ENCODE measurements at places on chromosomes 11 and 22.

- DNase-seq, result no peak
Measured at GRCh38 chr11:33907421-33907820, 15.5 kb upstream of the LMO2 start.

- DNase-seq, result no peak
Measured at GRCh38 chr22:29617922-29618629, 14.6 kb downstream of the NF2 start.

GRCh38 chr11:130655300-130655699 lies 206.9 kb downstream of the ADAMTS15 start:
- no peak for DNase-seq

- no peak for DNase-seq
Measured at GRCh38 chr11:85855341-85855656, at the start of gene CCDC83. Gene CCDC83, plus strand, starts transcription at chr11:85855383. Its CDS starts 9,741 bp downstream, at chr11:85865124.

DNA sequence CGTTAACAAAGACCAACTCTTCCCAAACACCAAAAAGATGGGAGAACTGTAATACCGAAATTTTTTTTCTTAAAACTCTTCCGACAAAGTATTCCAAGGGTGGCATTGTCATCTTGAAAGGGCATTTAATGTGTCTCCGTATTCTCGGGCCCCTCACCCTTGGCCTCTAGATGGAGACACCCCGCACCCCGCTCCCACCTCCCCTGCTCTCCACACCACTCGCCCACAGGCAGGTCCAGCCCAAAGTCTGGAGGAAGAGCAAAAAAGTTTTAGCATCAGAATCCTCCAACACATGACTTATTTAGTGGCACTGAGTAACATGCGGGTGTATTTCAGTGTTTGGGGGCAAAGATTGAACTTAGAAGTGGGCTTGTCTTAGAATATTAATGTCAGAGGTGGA lies 20.7 kb downstream of the SPATA19 start:
- no peak for DNase-seq

GRCh38 chr11:113255096-113255495 lies 59.3 kb upstream of the TTC12 start:
- no peak for DNase-seq

DNA sequence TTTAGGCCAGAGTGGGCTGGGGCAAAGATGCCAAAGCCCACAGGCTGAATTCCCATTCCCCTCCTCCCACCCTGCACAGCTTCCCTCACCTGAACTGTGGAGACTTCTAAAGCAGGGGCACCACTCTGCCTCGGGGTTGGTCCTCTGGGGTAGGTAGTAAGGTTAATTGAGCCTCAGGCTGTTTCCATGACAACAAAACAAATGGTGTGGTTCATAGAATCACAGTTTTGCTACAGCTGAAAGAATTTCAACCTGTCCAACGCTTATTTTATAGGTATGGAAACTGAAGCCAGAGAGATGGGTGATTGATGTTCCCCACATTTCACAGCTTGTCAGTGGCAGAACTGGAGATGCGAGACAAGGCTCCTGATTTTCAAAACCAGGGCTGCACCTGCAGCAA lies 109.5 kb downstream of the SNX19 start:
- DNase-seq, result no peak

DNA sequence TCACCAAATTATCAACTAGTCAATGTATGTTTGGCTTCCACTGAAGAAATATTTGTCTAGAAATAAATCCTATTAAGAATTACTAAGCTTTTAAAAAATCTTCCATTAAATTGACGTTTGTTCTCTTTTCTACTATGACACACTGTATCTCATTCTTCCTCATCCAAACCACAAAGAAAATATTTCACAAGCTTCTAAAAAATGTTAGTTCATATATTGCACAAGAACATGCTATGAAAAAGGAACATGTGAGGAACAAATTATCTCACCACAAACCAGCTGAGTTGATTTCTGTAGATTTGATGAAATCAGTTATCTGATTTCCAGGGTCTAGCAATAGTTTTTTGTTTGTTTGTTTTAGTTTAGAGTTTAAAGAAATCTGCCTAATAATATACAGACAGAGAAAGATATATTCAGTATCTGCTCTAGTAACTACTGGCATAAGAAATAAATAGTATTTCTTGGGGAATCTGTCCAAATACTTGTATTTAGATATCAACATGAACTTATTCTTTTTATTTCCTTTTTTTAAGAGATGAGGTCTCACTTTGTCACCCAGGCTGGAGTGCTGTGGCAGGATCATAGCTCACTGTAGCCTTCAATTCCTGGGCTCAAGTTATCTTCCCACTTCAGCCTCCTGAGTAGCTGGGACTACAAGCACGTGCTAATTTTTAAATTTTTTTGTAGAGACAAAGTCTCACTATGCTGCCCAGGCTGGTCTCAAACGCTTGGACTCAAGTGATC lies 161.7 kb downstream of the ATG16L2 start:
- no peak for DNase-seq

DNA sequence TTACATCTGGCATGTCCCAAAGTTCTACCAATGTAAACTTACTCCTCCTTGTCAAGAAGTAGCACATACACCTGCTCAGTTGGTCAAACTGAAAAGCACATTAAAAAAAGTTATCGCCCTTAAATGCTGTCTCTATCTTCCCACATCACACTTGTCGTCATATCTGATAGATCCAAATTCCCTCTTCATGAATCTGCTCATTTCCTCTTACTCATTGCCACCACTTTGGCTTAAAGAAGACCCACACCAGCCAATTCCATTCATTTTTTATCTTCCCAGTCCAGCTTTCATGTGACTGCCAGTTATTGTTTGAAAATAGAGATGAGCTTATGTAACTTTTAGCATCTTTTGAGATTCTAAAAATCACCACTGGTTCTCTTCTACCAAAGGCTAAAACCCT lies 305.9 kb upstream of the MTNR1B start:
- no peak for DNase-seq

DNA sequence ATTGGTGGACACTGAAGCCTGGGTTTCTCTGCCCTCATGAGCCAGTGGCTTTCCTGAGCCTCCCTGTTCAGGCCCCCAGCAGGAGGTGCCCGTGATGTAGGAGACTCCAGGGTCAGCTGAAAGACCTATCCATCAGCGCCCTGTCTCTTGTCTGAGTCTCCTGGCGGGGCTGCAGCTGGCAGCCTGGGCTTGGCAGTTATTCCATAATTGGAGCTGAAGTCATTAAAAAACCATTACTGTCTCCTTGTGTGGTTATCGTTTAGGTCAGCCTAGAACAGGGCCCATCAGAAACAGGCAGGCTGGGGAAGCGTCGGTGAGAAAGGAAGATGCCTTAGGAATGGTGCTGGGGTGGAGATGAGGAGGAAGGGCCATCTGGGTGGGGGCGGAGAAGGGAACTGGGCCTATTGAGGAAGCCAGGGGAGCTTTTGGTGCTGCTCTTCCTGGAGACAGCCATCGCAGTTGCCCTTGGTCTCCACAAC lies 5.0 kb downstream of the TUB start:
- no peak for DNase-seq

DNA sequence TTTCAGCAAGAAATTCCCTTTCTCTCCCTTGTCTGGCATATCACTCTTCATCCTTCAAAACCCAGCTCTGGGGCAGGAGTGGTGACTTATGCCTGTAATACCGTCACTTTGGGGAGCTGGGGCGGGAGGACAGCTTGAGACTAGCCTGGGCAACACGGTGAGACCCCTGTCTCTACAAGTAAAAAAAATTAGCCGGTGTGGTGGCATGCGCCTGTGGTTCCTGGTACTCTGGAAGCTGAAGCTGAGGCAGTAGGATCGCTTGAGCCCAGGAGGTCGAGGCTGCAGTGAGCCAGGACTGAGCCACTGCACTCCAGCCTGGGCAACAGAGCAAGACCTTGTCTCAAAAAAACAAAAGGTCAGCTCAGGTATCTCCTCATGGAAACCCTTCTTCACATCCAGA lies 1.4 kb upstream of the RCE1 start:
- DNase-seq, result no peak

- DNase-seq, result no peak
Measured at GRCh38 chr11:93482556-93482955, 60.6 kb downstream of the SMCO4 start.

DNA sequence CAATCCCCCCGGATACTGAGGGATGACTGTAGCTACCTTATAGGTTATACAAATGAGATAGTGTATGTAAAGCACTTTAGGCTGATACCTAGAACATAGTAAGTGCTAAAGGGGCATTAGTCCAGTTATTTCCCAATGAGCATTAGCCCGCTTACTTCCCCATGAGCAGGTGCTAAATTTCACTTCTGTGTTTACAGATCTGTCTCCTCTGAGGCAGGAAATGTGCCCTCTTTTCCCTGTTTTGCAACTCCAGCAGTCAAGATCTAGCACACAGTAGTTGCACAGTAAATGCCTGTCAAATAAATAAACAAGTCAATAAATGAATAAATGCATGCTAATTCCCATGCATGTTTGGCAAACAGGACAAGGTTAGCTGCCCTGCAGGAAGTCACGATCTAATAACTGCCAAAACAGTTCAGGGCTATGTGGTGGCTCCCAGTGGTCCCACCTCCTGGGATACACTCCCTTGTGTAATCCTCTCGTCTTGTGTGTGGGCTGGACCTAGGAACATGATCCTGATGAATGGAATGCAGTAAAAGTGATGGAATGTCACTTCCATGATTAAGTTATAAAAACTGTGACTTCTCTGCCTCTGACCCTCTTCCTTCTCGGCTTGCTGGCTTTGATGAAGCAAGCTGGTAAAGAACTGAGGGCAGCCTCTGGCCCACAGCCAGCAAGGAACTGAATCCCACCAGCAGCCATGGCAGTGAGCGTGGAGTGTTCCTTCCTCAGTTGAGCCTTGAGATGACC lies 459.0 kb downstream of the SOX6 start:
- no peak for DNase-seq

GRCh38 chr22:32721328-32722180 lies 80.0 kb upstream of the TIMP3 start:
- DNase-seq, result no peak

All from activated T-cell treated with anti-CD3 and anti-CD28 coated beads for 1 hour (primary cell).